HuH-7.5 (cell line): ENCODE measurements at places on chromosomes 3 and 15.

DNA sequence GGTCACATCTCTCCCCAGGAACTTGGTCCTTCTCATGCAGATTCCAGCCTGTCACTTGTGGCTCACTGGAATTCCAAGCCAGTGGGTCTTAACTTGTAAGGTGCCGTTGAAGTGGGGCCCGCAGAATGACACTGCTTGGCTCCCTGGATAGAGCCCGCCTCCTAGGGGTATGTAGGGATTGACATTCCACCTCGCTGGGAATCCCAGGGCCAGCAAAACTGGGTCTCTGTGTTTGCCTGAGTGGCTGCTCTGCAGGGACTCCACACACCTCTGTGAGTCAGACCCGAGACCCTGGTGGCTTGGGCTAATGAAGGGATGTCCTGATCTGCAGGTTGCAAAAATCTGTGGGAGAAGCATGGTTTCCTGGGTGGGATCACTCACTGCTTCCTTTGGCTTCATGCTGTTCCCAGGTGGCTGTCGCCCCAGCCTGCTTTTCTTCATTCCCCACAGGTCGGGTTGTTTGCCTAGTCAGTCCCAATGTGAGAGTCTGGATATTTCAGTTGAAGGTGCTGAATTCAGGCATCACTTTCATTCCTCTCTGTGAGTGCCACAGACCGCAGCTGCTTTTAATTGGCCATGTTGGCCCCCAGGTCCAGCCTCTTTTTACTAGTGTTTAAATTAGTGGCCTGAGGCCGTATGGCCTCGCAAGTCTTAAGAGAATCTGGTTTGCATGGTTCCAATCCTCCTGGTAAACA lies 156.0 kb upstream of the TRIM42 start:
- no peak for DNase-seq

- DNase-seq = no peak
Measured at GRCh38 chr3:196144383-196145105, 62.7 kb upstream of the TFRC start.

GRCh38 chr3:88291486-88291885 lies 141.7 kb downstream of the C3orf38 start:
- no peak for DNase-seq

DNA sequence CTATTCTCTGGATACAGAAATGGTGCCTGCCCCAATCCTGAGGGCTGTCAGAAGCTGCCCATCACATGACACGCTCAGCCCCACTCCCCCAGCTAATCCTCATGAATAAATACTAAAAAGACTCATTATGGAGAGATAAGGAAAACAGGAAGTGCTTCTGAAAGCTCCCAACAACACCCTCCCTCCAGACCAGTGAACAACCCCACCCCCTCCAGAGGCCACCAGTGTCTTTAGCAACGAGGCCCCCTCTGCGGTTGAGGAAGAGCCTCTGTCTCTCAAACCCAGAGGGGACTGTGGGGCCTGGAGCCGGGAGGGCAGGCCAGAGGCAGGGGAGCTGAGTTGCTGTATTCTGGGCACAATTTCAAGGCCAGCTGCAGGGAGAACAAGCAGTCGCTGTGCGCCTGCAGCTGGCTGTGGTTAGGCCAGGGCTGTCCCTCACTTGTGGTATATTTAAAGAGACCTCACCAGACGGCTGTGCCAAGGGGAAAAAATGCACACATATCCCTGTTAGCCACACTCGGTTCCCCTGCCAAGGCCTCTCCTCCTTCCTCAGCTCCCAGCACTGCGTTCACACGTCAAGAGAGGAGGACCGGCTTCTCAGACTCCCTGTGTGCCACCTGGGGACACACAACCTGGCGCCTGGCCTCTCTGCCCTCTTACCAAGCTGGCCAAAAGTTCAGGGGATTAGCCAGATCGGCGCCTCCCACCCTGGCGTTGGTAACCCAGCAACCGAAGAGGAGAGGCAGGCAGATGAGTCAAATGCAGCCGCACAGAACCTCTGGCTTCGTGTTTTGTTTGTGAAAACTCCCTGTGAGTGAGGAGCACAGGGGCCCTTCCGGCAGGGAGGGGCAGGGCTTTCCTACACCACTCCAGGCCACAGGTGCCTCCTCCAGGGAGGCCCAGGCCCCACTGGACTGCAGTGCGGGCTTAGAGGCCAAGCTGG lies 101.2 kb upstream of the ETV5 start:
- DNase-seq = no peak

DNA sequence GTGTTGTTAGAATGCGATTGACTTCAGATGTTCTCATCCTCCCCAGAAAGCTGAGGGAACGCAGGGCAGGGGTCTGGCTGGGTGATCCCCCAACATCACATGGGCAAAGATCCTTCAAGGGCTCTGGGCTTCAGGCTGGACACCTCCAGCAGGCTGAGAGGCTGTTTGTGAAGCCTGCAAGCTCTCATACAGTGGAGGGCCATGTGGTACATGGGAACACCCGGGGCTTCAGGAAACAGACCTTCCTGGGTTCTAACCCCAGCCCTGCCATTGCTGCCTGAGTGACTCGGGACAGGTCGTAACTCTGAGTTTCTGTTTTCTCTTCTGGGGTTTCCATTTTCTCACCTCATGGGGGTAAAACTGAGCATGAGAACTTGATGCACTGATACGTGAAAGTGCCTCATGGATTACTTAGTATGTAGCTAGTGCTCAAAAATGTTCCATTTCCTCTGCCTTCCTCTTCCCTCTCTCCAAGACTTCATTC lies 81.2 kb downstream of the TLE3 start:
- no peak for DNase-seq

DNA sequence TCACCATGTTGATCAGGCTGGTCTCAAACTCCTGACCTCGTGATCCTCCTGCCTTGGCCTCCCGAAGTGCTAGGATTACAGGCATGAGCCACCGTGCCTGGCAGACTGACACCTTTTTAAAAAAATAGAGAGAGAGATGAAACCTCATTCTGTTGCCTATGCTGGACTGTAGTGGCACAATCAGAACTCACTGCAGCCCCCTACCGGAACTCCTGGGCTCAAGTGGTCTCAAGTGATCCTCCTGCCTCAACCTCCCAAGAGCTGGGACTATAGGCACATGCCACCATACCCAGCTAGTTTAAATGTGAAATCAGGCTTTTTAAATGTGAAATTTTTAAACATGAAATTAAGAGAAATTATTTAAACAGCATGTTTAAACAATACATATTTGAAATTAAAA lies 265.2 kb upstream of the UBE2E1 start:
- DNase-seq = no peak

DNA sequence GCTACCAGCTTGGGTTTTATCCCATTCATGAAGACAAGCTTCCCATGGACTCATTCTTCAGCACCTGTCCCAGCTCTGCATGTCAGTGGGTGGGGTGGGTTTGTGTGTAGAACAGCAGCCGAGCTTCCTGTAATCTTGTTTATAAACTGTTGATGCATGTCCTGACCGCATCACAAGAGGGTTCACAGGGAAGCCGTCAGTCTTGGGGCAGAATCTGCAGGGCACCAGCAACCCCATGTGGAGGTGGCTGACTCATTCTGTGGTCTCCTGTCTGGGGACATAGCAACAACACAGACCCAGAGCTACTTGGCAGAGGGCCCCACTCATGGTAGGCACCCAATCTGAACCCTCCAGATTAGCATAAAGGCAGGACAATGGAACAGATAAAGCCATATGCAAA lies 35.6 kb downstream of the DAPK2 start:
- no peak for DNase-seq

GRCh38 chr15:60961541-60962485 lies 267.3 kb downstream of the RORA start:
- no peak for DNase-seq

- no peak for DNase-seq
Measured at GRCh38 chr15:40943764-40944365, 9.4 kb upstream of the CHAC1 start.

GRCh38 chr15:50144341-50145120 lies 25.5 kb upstream of the ATP8B4 start:
- no peak for DNase-seq

DNA sequence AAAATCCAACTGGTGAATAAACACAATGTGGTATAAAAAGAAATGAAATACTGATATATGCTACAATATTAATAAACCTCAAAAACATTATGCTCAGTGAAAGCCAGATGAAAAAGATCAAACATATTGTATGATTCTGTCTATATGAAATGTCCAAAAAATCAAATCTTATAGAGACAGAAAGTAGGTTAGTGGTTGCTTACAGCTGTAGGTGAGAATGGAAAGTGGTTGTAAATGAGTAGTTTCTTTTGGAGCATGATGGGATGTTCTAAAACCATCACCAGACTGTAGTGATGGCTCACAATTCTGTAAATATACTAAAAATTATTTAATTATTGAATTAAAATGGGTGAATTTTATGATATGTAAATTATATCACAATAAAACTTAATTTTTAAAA lies 58.4 kb downstream of the SENP7 start:
- no peak for DNase-seq

DNA sequence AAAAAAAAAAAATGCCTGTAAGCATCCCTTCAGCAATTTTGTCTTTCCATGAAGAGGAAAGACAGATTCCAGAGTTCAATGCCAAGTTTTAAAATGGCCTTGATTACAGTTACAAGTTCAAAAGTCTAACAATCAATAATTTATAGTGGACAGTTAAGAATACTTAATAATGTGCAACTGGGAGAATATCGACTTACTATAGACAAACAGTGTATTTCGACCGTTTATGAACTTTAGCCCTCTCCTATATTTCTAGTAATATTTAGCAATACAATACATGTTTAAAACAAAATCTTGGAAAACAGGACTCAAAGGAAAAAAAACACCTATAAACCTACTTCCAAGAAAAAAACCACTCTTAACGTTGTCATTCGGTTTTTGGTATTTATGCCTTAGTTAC lies 1.5 kb downstream of the PBRM1 start:
- DNase-seq = no peak

DNA sequence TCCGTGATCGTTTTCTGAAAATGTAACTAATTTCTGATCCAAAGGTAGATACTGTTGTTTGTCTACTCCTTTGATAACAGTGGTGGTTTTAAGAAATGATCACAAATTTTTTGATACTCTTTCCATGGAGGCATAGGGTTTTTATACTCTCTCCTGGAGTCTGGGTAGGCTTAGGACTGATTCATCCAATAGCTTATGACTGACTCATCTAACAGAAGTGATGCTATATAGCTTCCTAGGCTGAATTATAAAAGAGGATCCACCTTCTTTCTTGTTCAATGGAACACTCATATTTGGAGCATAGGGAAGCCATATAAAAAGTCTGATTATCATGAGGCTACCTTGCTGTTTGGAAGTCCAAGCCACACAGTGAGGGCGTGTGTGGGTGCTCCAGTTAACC lies 84.3 kb downstream of the CHST2 start:
- DNase-seq = no peak

- no peak for DNase-seq
Measured at GRCh38 chr15:71743861-71744382, 66.4 kb upstream of the NR2E3 start.

DNA sequence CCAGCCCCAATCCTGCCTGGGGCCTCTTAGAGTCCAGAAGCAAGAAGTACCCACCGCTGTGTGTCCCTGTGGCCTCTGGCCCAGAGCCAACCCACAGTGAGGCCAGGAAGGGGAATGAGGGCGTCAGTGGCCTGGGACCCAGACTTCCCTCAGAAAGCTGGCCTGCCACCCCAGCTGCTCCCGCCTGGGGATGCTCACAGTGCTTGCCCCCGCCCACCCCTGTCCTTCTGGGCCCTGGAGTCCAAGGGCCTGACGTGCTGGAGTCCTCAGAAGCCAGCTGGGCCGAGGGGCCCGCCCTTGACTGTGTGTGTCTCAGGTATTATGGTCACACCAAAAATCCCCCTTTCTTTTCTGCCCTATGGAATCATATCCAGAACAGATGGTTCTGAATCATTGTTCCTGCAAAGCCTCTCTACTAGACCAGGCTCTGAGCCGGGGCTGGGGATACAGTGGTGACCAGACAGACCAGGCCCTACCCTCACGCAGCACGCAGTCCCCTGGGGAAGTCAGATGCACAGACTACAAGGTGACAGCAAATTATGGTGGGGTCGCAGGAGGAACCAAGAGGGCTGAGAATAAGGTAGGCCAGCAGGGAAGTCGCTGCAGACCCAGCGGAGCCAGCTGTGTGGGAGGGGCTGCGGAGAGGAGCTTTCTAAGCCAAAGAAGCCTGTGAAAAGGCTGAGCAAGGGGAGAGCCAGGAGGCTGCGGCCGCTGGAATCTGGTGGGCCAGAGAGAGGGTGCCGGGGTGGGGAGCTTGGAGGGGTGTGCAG lies 99.1 kb downstream of the VGLL4 start:
- DNase-seq = no peak

GRCh38 chr15:29873264-29873663 lies 51.0 kb upstream of the TJP1 start:
- no peak for DNase-seq

- no peak for DNase-seq
Measured at GRCh38 chr15:61943992-61944391, 116.3 kb downstream of the VPS13C start.
